ENCODE measurements at places on chromosomes 16 and 17. TPM values are rescaled to one million over a fixed set of nuclear protein-coding genes. Genes with fewer than 3 reads are reported as not detected.
A peak's percentile ranks its signal among the peaks of the same experiment; 100 is the strongest.

The AIPL1 gene
- total RNA-seq = 0.46 TPM

The CFAP52 gene
- not detected for total RNA-seq

The ASGR1 gene
- 17.7 TPM for total RNA-seq

The SLC38A8 gene
- total RNA-seq = not detected

The IRX3 gene
- total RNA-seq = 1.1 TPM

The SPATA22 gene
- total RNA-seq = not detected

GRCh38 chr17:75688209-75688825 is 21.2 kb downstream of the SAP30BP start:
- H3K27ac ChIP-seq = no peak overlapping the region
- H3K27me3 ChIP-seq = no peaks in the 10 kb centered on the region
- H3K4me3 ChIP-seq = no peak overlapping the region
- DNase-seq = no peak
- peaks cover 9% of the 10 kb centered on the region for H3K4me1 ChIP-seq

GRCh38 chr17:75194879-75195278 is 10.6 kb upstream of the NUP85 start:
- H3K36me3 ChIP-seq = no peaks in the 10 kb centered on the region
- H3K27me3 ChIP-seq = peaks cover 2% of the 10 kb centered on the region
- H3K4me3 ChIP-seq = no peak overlapping the region
- no peak overlapping the region for H3K27ac ChIP-seq

DNA sequence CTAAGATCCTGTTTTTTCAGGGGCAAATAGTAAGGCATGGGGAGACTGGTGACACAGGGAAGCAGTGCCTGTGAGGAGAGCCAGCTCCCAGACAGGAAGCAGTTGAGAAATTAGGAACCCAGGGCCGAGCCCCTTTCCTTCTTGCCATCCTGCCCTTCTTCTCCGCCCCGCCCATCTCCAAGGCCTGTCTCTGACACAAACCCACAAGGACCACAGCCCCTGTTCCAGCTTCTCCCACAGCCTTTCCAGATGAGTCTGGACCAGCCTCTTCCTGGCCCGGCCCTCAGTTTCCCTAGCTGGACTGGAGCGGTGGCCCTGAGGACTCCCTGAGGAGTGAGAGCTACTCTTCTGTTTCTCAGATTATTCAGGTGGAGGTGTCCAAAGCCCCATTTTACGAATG is 9.9 kb downstream of the CCDC102A start:
- DNase-seq = no peak
- H3K27me3 ChIP-seq = peaks cover 29% of the 10 kb centered on the region
- peaks cover 38% of the 10 kb centered on the region for H3K4me1 ChIP-seq
- H3K36me3 ChIP-seq = no peaks in the 10 kb centered on the region
- H3K27ac ChIP-seq = no peak overlapping the region

DNA sequence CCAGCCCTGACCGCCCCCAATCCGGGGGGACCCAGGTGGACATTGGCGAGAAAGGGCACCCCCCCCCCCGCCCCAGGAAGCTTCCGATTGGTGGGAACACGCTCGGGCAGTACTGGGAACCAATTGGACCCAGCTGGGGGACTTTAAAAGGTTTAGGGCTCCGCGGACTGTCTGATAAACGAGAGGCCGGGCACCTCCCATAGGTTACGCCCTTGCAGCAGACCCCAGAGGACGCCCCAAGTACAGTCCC is 245 bp downstream of the TMEM256 start:
- peak overlapping the region; percentile 85 for H3K27ac ChIP-seq
- H3K36me3 ChIP-seq = peaks cover 4% of the 10 kb centered on the region
- no peak for DNase-seq
- no peaks in the 10 kb centered on the region for H3K27me3 ChIP-seq

- H3K4me1 ChIP-seq = peaks cover 19% of the 10 kb centered on the region
- no peak overlapping the region for H3K4me3 ChIP-seq
Observed at GRCh38 chr17:17902376-17902775, 65.6 kb upstream of the SREBF1 start.

DNA sequence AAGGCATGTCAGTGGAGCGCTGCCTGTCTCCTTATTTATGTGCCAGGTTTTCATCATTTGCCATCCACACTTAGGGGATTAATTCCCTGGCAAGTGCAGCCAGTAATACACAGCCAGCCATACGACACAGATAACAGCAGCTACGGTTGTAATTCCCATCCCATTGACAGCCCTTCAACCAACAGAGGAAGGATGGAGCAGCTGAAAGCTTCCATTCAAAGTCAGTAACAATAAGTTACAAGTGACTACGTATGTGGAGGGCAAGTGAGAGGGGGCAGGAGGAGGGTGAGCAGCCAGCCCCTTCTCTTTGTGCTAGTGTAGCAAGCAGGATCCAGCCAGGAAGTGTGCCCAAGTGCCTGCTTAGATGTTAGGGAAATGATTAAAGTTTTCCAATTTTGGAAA is 53.8 kb upstream of the LYRM9 start:
- DNase-seq = no peak
- no peak overlapping the region for H3K4me3 ChIP-seq
- H3K36me3 ChIP-seq = peaks cover 7% of the 10 kb centered on the region
- H3K27ac ChIP-seq = no peak overlapping the region

Measured in WTC11 (cell line).